Karpas-422 (cell line): ENCODE measurements at places on chromosomes 3 and 15. TPM values are rescaled to one million over a fixed set of nuclear protein-coding genes. Genes with fewer than 3 reads are reported as not detected.

ALDH1A2 gene
- total RNA-seq: not detected in 2 replicates

ARRDC4 gene
- total RNA-seq: not detected in 2 replicates

LRRC31 gene
- not detected in 2 replicates for total RNA-seq

GRCh38 chr3:152574461-152575079, 260.4 kb upstream of the P2RY1 start:
- H3K27ac ChIP-seq: no peak overlapping the region
- H3K27me3 ChIP-seq: no peaks in the 10 kb centered on the region
- no peaks in the 10 kb centered on the region for H3K4me1 ChIP-seq

DNA sequence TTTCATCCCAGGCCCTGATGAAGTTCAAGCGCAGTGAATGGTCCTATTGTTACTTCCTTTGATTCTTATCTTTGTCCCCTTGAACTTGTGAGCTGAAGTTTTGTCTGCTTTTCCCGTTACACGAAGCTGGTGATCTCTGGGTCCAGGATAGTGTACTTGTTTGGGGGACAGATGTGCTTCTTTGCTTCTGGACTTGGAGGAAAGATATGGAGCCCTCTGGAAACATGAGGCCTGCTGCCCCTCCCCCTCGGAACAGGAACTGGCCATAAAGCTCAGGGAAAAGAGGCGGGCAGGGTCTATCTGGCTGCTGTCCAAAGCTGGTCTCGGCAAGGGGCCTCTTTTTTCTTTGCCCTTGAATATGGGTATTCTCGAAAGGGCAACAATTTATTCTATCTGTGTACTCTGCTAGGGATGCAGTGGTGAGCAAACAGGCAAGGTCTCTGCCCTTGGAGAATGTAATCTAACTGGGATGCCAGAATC, 47.6 kb downstream of the IDH2 start:
- peaks cover 42% of the 10 kb centered on the region for H3K4me1 ChIP-seq
- H3K36me3 ChIP-seq: no peaks in the 10 kb centered on the region
- peak overlapping the region; percentile 41; the same call in 1 of the 2 replicates for H3K27ac ChIP-seq

GRCh38 chr3:121490161-121490560, 55.6 kb downstream of the POLQ start:
- no peaks in the 10 kb centered on the region for H3K27me3 ChIP-seq
- no peak for DNase-seq
- no peak overlapping the region for H3K27ac ChIP-seq
- no peaks in the 10 kb centered on the region for H3K4me1 ChIP-seq
- no peak overlapping the region for H3K4me3 ChIP-seq

- no peaks in the 10 kb centered on the region for H3K36me3 ChIP-seq
- no peaks in the 10 kb centered on the region for H3K4me1 ChIP-seq
- DNase-seq: no peak
- H3K27me3 ChIP-seq: no peaks in the 10 kb centered on the region
- no peak overlapping the region for H3K4me3 ChIP-seq
These were observed 393.1 kb upstream of the ARRDC4 start for GRCh38 chr15:97567411-97567810.

DNA sequence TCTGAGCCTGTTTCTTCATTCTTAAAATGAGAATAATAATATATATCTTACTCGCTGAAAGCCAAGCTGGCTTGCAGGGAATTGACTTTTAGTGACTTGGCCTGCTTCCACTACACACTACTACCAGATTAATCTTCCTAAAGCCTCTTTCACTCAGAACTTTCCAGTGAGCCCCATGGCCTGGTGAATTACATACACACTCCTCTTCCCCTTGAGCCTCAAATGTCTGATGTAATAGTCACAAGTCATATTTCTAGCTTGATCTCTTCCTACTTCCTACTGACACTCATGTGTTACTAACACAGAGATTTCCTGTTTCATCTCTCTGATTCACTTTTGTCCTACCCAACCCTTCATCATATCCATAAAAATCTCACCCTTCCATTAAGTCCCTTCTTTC, 82.7 kb upstream of the SOX2 start:
- H3K36me3 ChIP-seq: no peaks in the 10 kb centered on the region
- H3K4me1 ChIP-seq: no peaks in the 10 kb centered on the region
- H3K27ac ChIP-seq: no peak overlapping the region
- no peak overlapping the region for H3K4me3 ChIP-seq
- no peak for DNase-seq
- no peaks in the 10 kb centered on the region for H3K27me3 ChIP-seq

DNA sequence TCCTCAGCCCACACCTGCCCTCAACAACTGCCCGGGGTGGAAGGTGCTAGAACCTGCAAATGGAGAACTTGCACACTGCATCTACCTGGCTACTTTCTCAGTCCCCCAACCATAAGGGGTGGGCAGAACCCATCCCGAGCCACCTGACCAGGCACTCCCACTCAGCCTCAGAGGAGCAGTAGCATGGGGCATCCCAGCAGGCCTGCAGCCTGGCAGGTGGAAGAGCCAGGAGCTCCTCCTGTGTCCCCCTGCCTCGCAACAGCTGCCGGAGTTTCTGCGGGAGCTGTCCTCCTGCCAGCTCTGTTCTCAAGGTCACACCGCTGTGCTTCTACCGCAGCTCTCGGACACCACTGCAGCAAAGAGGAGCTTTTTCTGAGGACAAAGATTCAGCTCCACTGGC, 27.5 kb downstream of the RAB6B start:
- no peak for DNase-seq
- H3K27ac ChIP-seq: no peak overlapping the region
- H3K27me3 ChIP-seq: no peaks in the 10 kb centered on the region
- no peaks in the 10 kb centered on the region for H3K36me3 ChIP-seq

DNA sequence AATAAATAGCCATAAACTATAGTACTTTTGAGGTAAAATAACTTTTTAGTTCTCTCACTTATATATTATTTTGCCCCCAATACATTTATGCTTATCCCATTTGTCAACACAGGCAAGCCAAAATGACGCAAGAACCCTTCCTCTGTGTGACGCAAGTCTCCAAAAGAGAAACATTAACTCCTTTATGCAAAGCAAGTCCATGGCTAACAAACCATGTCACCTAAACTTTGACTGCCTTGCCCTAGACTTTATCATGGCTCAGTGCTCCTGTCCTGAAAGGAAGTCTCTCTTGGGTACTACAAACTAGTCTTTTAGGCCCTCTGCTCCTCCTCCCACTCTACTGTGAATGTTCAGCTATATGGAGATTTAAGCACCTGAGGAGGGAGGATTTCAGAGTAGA, 230.5 kb downstream of the UNC13C start:
- no peak for DNase-seq
- no peaks in the 10 kb centered on the region for H3K27me3 ChIP-seq
- H3K36me3 ChIP-seq: no peaks in the 10 kb centered on the region
- no peak overlapping the region for H3K4me3 ChIP-seq
- H3K4me1 ChIP-seq: no peaks in the 10 kb centered on the region

CLDN1 gene
- total RNA-seq: not detected in 2 replicates

- no peak overlapping the region for H3K4me3 ChIP-seq
- DNase-seq: no peak
- no peaks in the 10 kb centered on the region for H3K4me1 ChIP-seq
- H3K27ac ChIP-seq: no peak overlapping the region
- H3K27me3 ChIP-seq: no peaks in the 10 kb centered on the region
- no peaks in the 10 kb centered on the region for H3K36me3 ChIP-seq
These were observed 24.5 kb upstream of the TBL1XR1 start for GRCh38 chr3:177221744-177222143.

GRCh38 chr3:156142702-156143101, 22.3 kb downstream of the KCNAB1 start:
- H3K4me3 ChIP-seq: no peak overlapping the region
- no peaks in the 10 kb centered on the region for H3K4me1 ChIP-seq
- H3K27ac ChIP-seq: no peak overlapping the region

IL20RB gene
- total RNA-seq: 1.1 and 3.2 TPM in 2 replicates

C3orf20 gene
- not detected in 2 replicates for total RNA-seq

GRCh38 chr3:99953596-99953995, 135.9 kb downstream of the CMSS1 start:
- H3K4me1 ChIP-seq: no peaks in the 10 kb centered on the region
- no peak for DNase-seq
- no peak overlapping the region for H3K27ac ChIP-seq
- no peak overlapping the region for H3K4me3 ChIP-seq
- H3K36me3 ChIP-seq: no peaks in the 10 kb centered on the region

MYO5C gene
- total RNA-seq: 0.22 and 0.58 TPM in 2 replicates

GRCh38 chr3:148990236-148990635, 1.1 kb upstream of the GYG1 start:
- peaks cover 18% of the 10 kb centered on the region for H3K4me1 ChIP-seq
- H3K36me3 ChIP-seq: no peaks in the 10 kb centered on the region
- no peak for DNase-seq
- no peak overlapping the region for H3K27ac ChIP-seq
- 0 out of 2 replicates have a peak overlapping the region, but pooled peaks have one; percentile 91 for H3K4me3 ChIP-seq

DNA sequence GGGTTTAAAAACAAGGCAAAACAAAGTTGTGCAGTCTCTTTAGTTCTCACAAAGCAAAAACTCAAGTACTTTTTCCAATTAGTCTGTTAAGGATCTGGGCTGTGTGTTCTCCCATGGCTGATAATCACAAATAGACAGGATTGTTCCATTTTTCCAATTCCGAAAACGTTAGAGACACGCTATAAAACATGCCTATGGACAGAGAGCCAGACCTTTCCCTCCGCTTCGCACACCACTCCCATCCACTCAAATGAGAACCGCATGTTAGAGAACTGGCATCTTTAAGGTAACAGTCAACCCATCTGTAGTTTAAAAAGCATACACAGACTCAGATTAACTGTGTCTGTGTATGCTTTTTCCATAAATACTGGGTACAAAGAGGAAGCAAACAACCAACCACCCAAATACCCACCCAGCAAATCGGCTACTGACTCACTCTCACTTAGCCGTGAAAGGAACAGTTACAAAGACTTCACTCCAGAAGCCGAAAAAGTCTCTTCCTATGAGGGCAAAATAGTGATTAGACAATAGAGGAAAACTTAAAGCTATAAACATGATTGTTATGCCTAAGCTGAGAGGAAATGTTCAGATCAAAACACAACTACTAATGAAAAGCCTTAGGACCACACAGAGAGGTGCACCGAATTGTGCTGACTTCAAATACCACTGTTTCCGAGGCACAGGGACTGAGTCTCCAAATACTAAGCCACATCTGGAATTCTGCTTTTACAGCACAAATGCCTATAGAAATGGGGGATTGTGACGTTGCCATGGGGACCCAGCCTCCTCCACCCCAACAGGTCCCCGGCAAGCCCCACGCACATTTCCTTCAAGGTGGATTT, 36.1 kb downstream of the IL17RD start:
- no peak overlapping the region for H3K4me3 ChIP-seq
- 0 out of 2 replicates have a peak, but pooled peaks cover 3% of the 10 kb centered on the region for H3K4me1 ChIP-seq
- no peak for DNase-seq
- H3K36me3 ChIP-seq: no peaks in the 10 kb centered on the region

GRCh38 chr3:158279609-158280008, 169.7 kb downstream of the RSRC1 start:
- H3K36me3 ChIP-seq: peaks cover 12% of the 10 kb centered on the region
- DNase-seq: peak; percentile 64
- H3K4me1 ChIP-seq: no peaks in the 10 kb centered on the region; the same call in 1 of the 2 replicates
- no peak overlapping the region for H3K4me3 ChIP-seq
- no peaks in the 10 kb centered on the region for H3K27me3 ChIP-seq
